ENCODE measurements at places on chromosomes 5 and 9. TPM values are rescaled to one million over a fixed set of nuclear protein-coding genes. Genes with fewer than 3 reads are reported as not detected.

C9orf72 gene
- 27.2 TPM for total RNA-seq

ZFP37 gene
- 5.2 TPM for total RNA-seq

FSTL4 gene
- total RNA-seq, result 0.16 TPM

WNT8A gene
- not detected for total RNA-seq

TLR4 gene
- 31.1 TPM for total RNA-seq

SHISAL2B gene
- not detected for total RNA-seq

- no peak for DNase-seq
These were observed 16.2 kb upstream of the NDUFB6 start for GRCh38 chr9:32589083-32589723.

GRCh38 chr9:125996791-125997190 lies 249.6 kb downstream of the PBX3 start:
- DNase-seq, result no peak

Data from breast epithelium (tissue), 4 donors.